Airway epithelial cell (primary cell): ENCODE measurements at places on chromosomes 2 and 18. TPM values are rescaled to one million over a fixed set of nuclear protein-coding genes. Genes with fewer than 3 reads are reported as not detected.

THSD7B gene
- total RNA-seq = 0.05 and 0.07 TPM in 2 replicates

NEUROD1 gene
- total RNA-seq = not detected in 2 replicates

COPS9 gene
- total RNA-seq = 256 and 263 TPM in 2 replicates

DPY30 gene
- total RNA-seq = 97.3 and 97.8 TPM in 2 replicates

FSHR gene
- total RNA-seq = not detected in 2 replicates

LYG2 gene
- not detected in 2 replicates for total RNA-seq

UGT1A8 gene
- 0.37 and 0.56 TPM in 2 replicates for total RNA-seq

DPP10 gene
- total RNA-seq = not detected in 2 replicates

TTN gene
- not detected in 2 replicates for total RNA-seq

DCAF17 gene
- 8.2 and 14.0 TPM in 2 replicates for total RNA-seq

B3GNT7 gene
- 0.28 and 0.85 TPM in 2 replicates for total RNA-seq

TPO gene
- not detected in 2 replicates for total RNA-seq

SNED1 gene
- total RNA-seq = 0.05 and 0.14 TPM in 2 replicates

BCL11A gene
- 9.3 and 10.8 TPM in 2 replicates for total RNA-seq

ITGA4 gene
- 1.6 and 3.6 TPM in 2 replicates for total RNA-seq

ANKRD30BL gene
- total RNA-seq = not detected in 2 replicates

NGEF gene
- total RNA-seq = 3.6 and 7.6 TPM in 2 replicates

CDKL4 gene
- 0.28 TPM in 1 of 2 replicates, not detected in the other for total RNA-seq

PLGLB2 gene
- not detected in 2 replicates for total RNA-seq

SMYD1 gene
- not detected in 2 replicates for total RNA-seq

COL4A4 gene
- 0.05 and 0.07 TPM in 2 replicates for total RNA-seq

CNTNAP5 gene
- total RNA-seq = not detected in 2 replicates

HOXD13 gene
- total RNA-seq = not detected in 2 replicates

STON1 gene
- total RNA-seq = 0.05 and 0.56 TPM in 2 replicates

CXCR1 gene
- total RNA-seq = not detected in 2 replicates

MARCHF4 gene
- total RNA-seq = 0.42 and 0.85 TPM in 2 replicates

TMEM131 gene
- 12.1 and 17.9 TPM in 2 replicates for total RNA-seq

ST8SIA3 gene
- total RNA-seq = not detected in 2 replicates

KIDINS220 gene
- total RNA-seq = 15.2 and 24.9 TPM in 2 replicates

GRHL1 gene
- 33.9 and 50.1 TPM in 2 replicates for total RNA-seq

TSHZ1 gene
- total RNA-seq = 5.0 and 6.7 TPM in 2 replicates

PLEK gene
- total RNA-seq = 0.05 TPM in 1 of 2 replicates, not detected in the other

ABCG5 gene
- total RNA-seq = not detected in 2 replicates

IGFBP5 gene
- 1.3 and 5.6 TPM in 2 replicates for total RNA-seq

SCG2 gene
- total RNA-seq = 0.21 TPM in 1 of 2 replicates, not detected in the other

SERPINB10 gene
- 0.23 and 0.28 TPM in 2 replicates for total RNA-seq

CCDC178 gene
- 0.98 TPM in 1 of 2 replicates, not detected in the other for total RNA-seq

SLC4A1AP gene
- total RNA-seq = 16.3 and 20.4 TPM in 2 replicates

NFU1 gene
- 26.7 and 44.6 TPM in 2 replicates for total RNA-seq

NPHP1 gene
- 4.1 and 5.0 TPM in 2 replicates for total RNA-seq

RESP18 gene
- not detected in 2 replicates for total RNA-seq

CENPA gene
- total RNA-seq = 6.2 and 12.6 TPM in 2 replicates

SERPINB12 gene
- 0.28 TPM in 1 of 2 replicates, not detected in the other for total RNA-seq

TUBB8B gene
- total RNA-seq = not detected in 2 replicates
